ENCODE measurements at places on chromosomes 11 and 22.

DNA sequence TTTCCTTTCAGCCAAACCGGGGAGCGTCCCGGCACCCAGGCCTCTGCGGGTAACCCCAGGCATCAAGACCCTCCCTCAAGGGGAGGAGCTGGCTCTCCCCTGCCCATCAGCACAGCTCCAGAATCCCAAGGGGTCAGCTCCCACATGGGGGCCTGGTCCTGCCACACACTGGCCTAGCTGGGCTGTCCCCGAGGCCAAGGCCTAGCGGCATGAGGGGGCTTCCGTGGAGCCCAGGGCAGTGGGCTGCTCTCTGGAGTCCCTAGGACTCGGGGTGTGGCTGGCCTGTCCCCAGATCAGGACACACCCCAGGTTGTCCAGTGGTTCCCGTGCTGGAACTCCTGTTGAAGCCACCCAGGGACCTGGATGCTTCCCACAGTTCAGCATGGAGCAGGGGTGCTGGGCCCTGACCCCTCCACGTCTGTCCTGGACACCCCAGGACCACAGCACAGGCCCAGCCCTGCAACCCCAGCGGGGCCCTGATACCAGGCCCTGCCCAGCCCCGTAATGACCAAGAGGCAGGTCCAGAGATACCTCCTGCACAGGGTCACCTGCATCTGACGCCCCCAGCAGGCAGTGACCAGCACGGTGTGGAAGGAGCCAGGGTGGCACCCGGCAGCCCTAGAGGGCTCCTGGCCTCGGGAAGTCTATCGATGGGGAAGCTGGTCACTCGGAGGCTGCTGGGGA lies 5.5 kb downstream of the HRAS start:
- no peak for DNase-seq

DNA sequence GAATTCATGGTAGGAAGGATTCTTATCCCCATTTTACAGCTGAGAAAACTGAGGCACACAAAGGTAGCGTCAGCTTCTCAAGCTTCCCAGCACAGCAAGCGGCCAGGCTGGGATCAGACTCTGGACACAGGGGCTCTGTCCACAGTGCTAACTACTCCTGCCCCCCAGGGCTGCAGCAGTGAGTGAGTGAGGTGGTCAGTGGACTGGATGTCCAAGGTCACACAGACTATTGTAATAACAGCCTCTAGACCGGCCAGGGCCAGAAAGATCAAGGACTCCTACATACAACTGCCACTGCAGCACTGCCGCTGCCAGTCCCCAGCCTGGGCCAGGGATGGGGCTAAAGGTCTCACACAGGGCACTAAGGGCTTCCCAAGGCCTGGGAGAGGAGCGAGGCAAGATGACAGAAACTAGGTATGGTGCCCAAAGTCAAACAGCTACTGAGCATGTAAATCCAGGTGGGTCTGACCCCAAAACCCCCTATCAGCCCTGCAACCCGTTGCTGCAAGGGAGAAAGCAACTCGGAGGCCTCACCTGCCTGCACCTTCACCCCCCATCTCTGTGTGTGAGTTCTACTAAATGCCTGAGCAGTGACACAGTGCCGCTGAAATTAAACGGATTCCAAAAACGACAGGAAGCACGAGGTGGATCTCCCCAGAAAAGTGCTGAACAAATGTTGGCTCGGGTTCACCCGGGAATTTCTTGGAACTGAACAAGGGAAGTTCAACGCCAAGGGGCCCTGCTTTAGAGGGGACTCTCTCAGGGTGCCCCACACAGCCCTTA lies 161.8 kb upstream of the GRK3 start:
- DNase-seq, result no peak

DNA sequence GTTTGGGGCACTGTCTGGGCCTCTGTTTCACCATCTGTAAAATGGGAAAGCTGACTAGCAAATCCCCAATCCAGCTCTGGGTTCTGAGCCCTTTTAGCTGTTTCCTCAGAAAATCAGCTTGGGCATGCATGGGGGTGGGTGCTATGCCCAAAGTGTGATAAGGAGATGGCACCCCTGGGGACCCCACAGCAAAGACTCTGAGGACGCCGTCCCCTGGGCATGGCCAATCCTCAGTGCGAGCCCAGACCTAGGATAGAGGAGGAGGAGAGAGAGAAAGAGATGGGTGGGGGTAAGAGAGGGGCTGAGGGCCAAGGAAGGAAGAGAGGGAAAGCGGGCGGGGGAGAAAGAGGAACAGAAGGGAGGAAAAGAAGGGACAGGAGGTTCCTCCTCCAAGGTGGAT lies 31.8 kb downstream of the TPBGL start:
- no peak for DNase-seq

GRCh38 chr11:86257446-86257845 lies 12.9 kb downstream of the EED start:
- no peak for DNase-seq

- no peak for DNase-seq
These were observed 39.3 kb downstream of the ETS1 start for GRCh38 chr11:128547946-128548648.

GRCh38 chr11:119172513-119172912 lies 4.0 kb downstream of the NLRX1 start:
- no peak for DNase-seq

- no peak for DNase-seq
These were observed 61.6 kb downstream of the CASP12 start for GRCh38 chr11:104836691-104837090.

DNA sequence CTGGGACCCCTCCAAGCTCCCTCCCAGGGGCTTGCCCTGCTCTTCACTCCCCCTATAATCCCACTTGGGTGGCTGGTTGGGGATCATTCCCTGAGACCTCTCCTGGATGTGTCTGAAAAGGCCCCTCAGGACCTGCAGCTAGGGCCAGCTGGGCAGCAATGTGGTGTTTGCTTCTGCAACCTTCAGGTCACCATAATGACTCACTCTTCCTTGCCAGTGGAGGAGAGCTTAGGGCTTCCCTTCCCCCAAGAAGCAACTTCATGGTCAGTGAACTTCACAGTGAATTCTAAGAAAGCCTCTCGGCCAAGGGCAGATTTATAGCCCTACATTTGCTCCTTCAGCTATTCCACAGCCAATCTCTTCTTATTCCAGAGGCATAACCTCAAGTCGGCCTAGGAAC lies 45.1 kb upstream of the TSPAN18 start:
- no peak for DNase-seq

DNA sequence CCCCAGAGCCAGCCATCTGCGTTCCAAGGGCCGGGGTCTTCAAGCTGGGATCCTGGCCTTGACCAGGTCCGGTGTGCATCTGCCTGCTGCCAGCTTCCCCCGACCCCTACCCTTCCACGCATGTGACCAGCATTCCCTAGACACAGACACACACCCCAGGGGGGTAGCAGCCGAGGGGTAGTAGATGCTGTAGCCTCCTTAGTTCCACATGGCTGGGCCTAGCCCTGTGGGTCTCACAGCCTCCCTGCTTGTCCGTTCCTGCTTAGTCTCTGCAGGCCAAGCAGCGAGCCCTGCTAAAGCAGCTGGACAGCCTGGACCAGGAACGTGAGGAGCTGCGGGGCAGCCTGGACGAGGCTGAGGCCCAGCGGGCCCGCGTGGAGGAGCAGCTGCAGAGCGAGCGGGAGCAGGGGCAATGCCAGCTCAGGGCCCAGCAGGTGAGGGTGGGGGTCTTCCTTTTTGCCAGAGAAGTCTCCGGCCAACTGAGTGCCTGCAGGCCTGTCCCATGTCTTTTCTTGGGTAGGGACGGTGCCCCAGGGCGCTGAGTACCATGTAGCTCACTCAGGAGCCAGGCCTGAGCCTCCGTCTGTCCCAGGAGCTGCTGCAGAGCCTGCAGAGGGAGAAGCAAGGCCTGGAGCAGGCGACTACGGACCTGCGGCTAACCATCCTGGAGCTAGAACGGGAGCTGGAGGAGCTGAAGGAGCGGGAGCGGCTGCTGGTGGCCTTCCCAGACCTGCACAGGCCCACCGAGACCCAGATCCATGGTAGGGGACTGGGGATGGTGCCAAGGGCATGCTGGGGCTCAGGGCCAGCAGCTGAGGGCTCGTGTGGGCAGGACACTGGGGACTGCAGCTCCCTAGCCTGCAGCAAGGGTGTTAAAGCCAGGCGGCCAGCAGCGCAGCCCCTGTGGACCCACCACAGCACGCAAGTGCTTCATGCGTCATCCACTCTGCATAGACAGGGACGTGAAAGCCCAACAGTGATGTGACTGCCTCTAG lies 13.6 kb downstream of the RNF215 start:
- no peak for DNase-seq

DNA sequence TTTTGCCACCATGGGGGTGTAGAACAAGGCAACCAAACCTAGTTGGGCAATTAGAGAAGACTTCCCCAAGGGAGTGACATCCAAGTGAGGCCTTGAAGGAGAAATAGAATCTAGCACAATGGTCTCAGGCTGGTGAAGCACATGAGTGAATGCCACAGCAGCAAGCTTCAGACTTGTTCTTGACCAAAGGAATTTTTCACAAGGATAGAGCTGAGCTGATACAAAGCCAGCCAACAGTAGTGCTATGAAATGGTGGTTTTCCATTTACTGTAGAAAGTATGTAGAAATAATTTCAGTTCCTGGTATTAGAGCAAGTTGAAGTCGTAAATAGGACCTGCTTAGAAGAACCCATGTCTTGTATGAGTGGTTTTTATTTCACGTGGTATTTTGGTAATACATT lies 148.3 kb upstream of the RASSF10 start:
- no peak for DNase-seq

DNA sequence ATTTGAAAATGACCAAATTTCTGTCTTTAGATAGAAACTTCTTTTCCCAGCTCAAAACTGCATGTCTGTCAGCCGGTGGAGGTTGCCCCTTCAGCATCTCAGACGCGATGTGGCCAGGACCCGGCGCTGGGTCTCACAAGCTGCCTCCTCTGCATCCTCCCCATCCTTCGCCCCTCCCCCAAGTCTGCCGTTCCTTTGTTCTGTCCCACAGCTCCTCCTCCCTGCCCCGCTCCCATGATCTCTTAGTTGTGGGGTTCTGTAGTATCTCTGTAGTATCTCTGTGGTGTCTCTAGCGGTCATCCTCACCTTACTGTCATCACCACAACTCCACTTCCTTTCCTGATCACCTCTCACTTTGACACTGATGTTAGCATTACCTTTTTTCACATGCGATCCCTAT lies 49.9 kb downstream of the TRAF6 start:
- no peak for DNase-seq

GRCh38 chr11:119307219-119307618 lies 9.7 kb downstream of the MCAM start:
- no peak for DNase-seq

DNA sequence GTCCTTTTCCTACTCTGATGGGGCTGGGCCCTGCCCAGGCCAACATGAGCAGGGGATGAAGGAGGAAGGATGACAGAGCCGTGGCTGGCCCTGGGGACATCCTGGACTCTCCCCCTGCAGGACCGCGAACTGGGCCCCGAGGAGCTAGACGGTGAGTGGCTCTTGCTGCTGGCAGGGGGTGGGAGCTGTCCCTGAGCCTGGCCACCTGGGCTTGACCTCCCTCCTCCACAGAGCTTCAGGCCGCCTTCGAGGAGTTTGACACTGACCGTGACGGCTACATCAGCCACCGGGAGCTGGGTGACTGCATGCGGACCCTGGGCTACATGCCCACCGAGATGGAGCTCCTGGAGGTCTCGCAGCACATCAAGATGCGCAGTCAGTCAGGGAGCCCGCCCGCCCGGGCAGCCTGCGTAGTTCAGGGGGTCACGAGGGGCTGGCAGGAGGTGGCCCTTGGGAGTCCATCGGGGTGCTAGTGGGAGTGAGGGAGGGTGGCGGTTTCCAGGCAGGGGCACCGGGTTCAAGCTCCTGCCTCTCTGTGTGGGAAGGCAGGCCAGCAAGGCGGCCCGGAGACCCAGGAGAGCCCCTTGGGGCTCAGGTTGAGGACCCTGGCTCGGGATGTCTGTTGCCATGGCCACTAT lies 1.0 kb downstream of the CABP4 start:
- DNase-seq, result no peak

GRCh38 chr11:126440792-126441514 lies 85.5 kb downstream of the ST3GAL4 start:
- DNase-seq, result peak; percentile 67

- DNase-seq, result no peak
These were observed 1.1 kb downstream of the HMGXB4 start for GRCh38 chr22:35258191-35258988.

- no peak for DNase-seq
These were observed 388 bp downstream of the TMEM121B start for GRCh38 chr22:17120711-17121232.

- DNase-seq, result no peak
These were observed 131.1 kb downstream of the DBX1 start for GRCh38 chr11:20029193-20029592.

GRCh38 chr11:96459751-96460150 lies 69.9 kb downstream of the JRKL start:
- DNase-seq, result no peak

DNA sequence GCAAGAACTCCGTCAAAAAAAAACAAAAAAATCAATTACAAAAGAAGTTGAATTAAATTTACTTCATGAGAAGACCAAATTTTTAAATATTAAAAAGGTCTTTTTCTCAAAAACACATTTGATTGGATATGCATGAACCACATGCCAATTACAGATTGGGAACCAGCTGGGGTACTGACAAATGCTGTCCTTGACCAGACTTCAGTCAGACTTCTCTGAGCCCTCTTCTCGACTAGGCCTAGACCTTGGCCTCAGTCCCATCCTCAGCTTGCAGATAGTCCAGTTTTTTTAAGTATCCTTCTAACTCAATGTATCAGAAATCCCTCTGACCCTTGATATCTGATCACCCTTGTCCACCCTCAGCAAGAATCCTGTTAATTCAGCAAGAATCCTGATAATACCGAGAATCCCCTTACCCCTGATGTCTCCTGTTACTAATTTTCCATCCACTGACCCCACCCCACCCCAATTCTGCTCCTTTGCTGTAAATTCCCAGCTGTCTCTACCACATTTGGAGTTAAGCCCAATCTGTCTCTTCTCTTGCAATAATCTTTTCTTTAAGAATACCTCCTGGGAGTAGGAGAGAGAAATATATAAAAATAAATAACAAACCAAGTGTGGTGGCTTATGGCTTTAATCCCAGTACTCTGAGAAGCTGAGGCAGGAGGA lies 30.9 kb downstream of the OR4D9 start:
- no peak for DNase-seq

- DNase-seq, result no peak
These were observed 26.9 kb upstream of the HTR3A start for GRCh38 chr11:113947994-113948393.

DNA sequence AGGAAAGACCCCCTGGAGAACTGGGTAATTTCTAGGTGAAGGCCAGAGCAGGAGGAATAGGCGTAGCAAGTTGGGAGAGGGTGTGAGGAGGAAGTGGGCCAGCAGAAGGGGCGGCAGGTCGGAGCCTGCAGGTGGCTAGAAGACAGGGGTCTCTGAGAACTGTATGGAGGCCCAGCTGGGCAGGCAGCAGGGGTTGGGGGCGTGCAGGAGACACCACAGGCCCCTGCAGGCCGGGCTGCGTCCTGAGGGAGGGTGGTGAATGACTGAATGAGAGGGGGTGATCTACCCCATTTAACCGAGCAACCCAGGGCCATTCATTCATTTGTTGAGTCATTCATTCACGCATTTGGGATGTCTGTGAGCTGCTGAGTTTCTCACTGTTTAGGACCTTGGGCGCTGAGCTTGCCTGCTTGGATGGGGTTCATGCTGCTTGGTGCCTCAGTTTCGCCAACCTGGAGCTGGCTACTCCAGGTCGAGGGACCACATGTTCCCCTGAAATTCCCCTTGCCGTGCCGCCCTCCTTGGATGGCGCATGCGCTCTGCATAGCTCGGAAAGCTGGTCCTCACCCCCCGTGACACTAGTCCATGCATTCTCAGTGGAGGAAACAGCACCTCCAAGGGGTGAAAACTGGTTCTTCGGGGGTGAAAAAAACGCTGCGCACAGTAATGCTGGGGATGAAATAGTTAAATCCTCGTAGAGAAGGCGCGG lies 15.6 kb downstream of the MPPED1 start:
- DNase-seq, result no peak

- DNase-seq, result no peak
These were observed 41.3 kb upstream of the VPREB1 start for GRCh38 chr22:22203048-22203971.
